ENCODE measurements at places on chromosomes 11 and 22.

- DNase-seq = no peak
Measured at GRCh38 chr22:36776722-36777121, 803 bp upstream of the IFT27 start.

DNA sequence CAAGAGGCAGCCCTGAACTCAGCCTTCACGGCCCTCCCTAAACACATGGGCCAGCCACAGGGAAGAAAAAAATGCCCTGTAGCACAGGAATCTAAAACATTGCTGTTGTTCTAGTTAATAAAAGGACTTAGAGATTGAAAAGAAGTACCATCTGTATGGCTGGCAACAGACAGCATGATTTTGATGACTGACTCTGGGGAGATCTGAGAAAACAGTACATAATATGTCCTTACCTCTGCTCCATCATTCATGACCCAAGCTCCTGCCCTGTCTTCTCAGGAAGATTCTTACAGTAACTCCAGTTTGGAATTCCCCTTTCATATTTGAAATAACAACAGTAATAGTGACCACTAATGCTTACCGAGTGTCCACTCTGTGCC lies 244.2 kb downstream of the ETS1 start:
- no peak for DNase-seq

DNA sequence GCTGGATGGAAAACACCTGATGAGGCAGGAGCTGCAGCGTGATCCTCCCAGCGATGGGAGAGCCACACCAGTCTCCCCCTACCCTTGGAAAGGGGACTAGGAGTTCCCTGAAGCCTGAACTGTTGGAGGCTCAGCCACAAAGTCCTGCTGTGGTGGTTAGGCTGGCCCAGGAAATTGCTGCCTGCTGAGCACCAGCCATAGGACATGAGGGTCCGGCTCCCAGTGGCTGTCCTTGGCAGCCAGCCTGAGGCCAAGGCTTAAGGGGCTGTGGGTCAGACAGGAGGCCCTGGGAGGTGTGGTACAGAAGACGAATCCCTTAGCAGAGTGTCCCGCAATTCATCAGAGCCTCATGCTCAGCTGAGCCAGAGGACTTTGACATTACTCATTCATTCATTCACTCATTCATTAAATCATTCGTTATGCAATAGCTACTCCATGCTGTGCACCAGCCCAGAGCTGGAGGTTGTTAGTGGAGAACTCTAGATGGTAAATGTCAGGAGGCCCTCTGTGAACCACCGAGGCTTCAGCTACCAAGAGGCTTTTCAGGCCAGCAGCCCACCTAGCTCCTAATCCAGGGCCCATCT lies 14.4 kb upstream of the SEC14L4 start:
- no peak for DNase-seq

GRCh38 chr22:25478528-25478927 lies 85.9 kb upstream of the GRK3 start:
- no peak for DNase-seq

DNA sequence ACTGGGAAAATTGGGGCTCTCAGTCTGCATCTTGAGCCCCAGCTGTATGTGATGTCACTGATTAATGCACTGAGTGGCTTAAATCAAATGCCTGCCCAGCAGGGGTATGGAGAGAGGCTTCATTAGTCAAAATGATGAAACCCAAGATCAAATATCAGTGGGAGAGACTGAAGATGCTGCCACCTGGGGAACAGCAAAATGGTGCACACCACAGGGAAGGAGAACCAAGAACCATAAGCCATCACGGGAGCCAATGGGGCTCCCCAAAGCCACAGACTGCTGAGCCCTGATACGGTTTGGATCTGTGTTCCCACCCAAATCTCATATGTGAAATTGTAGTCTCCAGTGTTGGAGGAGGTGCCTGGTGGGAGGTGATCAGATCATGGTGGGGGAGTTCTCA lies 85.6 kb downstream of the CTTN start:
- DNase-seq = no peak

- DNase-seq = no peak
Measured at GRCh38 chr11:128555606-128556005, 31.8 kb downstream of the ETS1 start.

GRCh38 chr11:113864410-113864809 lies 11.0 kb downstream of the USP28 start:
- DNase-seq = no peak

- no peak for DNase-seq
Measured at GRCh38 chr11:130831506-130831905, 84.8 kb downstream of the SNX19 start.
